Stimulated activated CD4-positive, alpha-beta T cell treated with anti-CD3 and anti-CD28 coated beads, Interleukin-1b, Interleukin-23, amount 100 ng/mL, for 1 hour (primary cell): ENCODE measurements at places on chromosomes 11 and 22.

DNA sequence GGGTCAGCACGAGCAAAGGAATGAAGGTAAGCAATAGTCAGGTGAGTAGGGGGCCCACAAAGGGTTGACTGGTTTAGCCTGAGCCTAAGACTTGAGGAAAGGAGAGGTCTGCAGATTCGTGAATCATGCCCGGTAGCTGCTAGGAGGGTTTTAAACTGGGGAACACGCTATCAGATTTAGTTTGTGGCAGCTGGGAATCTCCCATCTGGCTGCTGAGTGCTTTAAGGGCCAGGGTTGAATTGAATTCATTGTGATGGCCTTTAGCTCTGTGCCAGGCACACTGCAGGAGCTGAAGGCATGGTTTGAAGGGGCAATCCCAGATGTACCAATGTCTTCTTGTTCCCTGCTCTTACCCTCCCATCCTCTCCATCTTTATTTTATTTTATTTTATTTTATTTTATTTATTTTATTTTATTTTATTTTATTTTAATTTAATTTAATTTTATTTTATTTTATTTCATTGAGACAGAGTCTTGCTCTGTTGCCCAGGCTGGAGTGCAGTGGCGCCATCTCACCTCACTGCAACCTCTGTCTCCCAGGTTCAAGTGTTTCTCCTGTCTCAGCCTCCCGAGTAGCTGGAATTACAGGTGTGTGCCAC lies 1.9 kb upstream of the NECTIN1 start:
- no peak for DNase-seq

- DNase-seq, result no peak
Observed at GRCh38 chr11:15179167-15179566, 64.4 kb downstream of the INSC start.

DNA sequence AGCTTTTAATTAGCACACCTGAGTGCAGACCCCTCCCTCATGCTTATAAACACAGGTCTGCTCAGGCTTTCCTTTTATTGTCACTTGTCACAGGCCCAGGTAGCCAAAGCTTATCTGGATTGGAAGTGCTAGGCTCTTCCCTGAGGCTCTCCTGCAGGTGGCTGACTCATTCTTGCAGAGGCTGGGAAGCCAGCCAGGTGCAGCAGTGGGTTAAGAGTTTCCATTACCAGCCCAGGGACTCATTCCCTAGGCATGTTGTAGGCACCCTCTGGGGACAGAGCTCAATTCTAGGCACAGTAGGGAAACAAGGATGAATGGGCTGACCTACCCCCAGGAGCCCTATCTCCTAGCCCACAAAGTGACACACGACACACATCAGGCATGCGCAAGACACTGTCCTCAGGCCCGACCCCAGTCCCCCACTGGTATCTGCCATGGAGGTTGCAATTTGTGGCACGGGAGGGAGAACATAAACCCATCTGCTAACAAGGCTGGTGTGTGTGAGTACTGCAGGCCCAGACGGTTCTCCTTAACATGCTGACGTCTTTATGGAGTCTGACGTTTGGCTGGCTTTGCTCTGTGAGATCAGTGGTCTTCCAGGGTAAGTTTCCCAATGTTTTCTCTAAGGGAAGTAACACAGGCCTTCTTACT lies 94.2 kb downstream of the ABTB2 start:
- no peak for DNase-seq

DNA sequence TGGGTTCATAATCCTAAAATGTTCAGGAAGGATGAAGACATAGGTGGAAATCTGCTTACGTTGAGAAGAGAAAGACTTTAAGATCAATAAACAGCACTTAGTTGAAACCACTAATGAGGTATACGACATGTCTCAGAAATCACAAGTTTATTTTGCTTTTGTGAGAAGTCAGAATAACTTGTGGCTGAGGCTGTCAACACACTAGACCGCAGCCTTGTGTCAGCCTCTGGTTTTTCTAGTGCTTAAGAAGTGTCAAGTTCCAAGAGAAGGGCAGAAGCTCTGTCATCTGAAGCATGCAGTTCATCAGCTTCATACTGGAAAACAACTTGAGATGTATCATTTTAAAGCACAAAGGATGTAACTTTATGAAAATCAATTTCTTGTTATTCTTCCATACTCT lies 420.9 kb downstream of the METTL15 start:
- no peak for DNase-seq

DNA sequence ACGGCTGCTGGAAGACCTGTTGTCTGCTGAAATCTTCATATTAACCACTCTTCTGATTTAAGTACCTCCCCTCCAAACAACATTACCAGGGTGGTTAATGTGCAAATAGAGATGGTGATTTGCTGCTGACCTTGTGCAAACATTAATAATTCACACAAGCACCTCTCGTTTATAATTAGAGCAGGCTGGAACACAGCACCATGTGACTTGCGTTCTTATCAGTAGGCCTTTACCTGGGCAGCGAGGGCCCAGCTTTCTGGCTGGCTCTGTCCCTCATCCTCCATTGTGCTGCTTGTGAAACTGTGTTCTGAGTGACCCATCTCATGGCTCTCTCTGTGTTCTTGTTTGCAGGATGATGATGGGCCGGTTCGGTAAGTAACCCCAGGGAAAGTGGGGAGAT lies 41.0 kb upstream of the PARVG start:
- no peak for DNase-seq

DNA sequence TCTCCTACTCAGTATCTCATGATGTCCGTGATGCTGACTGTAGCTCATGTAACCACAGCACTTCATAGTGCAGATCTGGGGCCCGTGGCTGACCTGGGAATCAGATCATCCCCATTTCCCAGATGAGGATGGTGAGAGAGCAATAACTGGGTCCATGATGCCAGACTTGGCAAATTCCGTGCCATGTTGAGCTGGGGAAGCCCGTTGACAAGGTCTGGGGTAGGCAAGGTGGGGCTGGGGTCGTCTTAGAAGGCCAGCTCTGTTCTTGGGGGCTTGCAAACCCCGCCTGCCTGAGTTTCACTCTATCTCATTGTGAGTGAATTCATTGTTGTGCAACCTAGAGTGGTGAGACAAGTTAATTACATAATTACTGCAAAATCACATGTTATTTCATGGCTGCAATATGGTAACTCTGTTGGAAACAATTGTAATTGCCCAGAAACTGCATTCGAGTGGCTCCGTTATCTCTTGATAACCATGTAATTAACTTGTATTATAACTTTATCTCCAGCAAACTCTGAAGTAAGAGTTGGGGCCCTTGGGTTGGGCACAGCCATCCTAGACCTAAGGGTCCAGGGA lies 41.7 kb downstream of the LMO1 start:
- no peak for DNase-seq

GRCh38 chr11:111604392-111605009 lies 2.3 kb downstream of the SIK2 start:
- no peak for DNase-seq

- DNase-seq, result no peak
Observed at GRCh38 chr11:117121176-117121575, 22.9 kb upstream of the PAFAH1B2 start.

- DNase-seq, result no peak
Observed at GRCh38 chr11:65730461-65730860, 9.9 kb upstream of the RNASEH2C start.

DNA sequence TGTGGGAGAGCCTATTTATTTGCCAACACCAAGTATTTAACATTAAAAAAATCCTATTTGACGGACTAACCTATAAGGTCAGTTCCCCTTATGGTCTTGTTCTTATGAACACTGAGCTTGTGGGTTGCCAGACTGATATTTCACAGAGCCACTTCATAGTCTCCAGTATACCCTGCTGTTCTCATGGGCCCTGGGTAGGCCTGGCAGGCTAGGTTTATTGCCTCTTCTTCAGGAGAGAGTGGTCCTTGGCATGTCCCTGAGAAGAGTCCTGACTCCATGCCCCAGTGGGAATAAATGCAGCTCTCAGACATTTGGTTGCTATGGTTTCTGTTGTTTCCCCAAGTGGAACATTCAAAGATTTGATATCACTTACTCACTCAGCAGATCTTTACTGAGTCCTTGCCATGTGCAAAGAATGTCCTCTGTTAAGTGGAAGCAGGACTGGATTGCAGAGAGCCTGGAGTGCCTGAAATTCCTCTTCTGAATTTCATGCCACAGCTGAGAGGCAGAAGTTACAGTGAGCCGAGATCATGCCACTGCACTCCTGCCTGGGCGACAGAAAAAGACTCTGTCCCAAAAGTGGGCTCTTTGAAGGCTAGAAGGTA lies 15.7 kb downstream of the SLC5A1 start:
- no peak for DNase-seq

- DNase-seq, result no peak
Observed at GRCh38 chr11:45563810-45564209, 101.6 kb downstream of the CHST1 start.

- DNase-seq, result no peak
Observed at GRCh38 chr11:80815752-80816453, 1375.1 kb upstream of the TENM4 start.

- DNase-seq, result no peak
Observed at GRCh38 chr22:47257976-47258375, 495.5 kb downstream of the TBC1D22A start.

- no peak for DNase-seq
Observed at GRCh38 chr11:17898782-17899181, 114.1 kb downstream of the SERGEF start.

DNA sequence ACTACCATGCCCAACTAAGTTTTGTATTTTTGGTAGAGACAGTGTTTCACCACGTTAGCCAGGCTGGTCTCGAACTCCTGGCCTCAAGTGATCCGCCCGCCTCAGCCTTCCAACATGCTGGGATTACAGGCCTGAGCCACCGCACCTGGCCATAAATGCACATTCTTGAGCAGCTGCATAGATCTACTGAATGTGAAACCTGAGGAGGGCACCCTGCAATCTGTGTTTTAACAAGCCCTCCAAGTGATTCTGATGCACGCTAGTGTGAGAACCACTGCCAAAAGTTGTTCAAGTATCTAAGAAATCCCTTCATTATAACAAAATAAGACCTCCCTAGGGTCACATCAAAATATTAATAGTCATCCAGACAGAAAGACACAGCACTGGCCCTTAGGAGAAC lies 89.3 kb downstream of the RDX start:
- no peak for DNase-seq

- DNase-seq, result no peak
Observed at GRCh38 chr11:65113361-65113756, 1.7 kb downstream of the TM7SF2 start.

- DNase-seq, result no peak
Observed at GRCh38 chr11:120632579-120632978, 121.0 kb downstream of the GRIK4 start.

- no peak for DNase-seq
Observed at GRCh38 chr11:58923300-58923788, 15.9 kb upstream of the GLYATL1 start.

DNA sequence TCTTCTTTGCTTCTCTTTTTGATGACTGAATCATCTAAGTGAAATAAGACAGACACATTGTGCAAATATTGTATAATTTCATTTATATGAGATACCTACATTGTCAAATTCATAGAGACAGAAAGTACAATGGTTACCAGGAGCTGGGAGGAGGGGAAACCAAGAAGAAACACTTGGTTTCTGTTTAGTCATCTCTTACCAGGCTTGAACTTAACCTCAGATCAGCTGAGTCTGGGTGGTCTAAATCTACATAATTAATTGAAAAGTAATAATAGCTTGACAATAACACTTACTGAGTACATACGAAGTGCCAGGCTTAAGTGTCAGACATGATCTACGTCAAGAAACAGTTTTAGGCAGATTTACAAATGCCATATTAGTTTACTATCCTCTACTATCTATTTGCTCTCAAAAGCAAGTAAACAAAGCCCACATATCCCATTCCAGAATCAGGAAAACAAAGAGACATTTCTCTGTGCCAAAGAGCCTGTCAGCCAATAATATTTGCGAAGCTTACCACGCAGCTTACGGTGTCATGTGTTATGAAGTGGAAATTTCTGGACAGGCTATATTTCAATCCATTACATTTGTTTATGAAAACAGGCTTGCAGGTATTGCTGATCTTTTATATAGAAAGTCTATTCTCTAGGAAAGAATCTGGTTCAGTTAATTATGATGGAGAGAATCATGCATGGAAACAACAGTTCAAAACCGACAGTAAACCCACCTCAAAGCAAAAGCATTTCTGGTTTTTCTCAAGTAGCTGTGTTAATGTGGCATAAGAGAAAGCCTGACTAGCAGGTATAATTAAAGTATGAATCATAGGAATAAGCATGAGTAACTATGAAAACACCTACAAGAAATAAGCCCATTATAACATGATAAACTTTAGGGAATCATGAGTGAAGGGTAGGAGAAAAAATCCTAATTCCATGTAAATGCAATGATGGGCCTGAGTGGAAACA lies 2.7 kb upstream of the ARHGAP42 start:
- DNase-seq, result no peak

DNA sequence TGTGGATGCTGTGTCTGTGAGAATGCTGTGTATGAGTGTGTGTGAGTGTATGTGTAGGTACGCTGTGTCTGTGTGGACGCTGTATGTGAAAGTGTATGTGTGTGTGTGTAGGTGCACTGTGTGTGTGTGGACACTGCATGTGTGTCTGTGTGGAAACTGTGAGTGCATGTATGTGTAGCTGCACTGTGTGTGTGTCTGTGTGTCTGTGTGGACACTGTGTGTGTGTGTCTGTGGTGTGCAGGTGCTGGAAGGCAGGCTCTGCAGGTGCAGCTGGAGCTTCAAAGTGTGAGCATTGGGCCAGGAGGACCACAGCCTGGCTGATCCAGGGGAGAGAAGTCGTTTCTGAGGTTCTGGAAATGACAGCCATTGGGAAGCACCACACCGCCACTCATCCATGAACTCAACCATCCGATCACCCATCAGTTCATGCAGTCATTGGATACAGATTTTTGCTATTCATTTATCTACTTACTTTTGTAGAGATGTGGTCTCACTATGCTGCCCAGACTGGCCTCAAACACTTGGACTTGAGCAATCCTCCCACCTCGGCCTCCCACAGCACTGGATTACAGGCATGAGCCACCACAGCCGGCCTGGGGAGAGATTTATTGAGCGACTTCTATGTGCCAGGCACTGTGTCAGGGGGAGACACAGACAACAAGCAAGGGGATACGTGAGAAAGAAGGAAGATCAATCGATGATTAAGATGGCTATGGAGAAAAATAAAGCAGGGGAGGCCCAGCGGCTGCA lies 9.6 kb downstream of the TRPM5 start:
- no peak for DNase-seq

DNA sequence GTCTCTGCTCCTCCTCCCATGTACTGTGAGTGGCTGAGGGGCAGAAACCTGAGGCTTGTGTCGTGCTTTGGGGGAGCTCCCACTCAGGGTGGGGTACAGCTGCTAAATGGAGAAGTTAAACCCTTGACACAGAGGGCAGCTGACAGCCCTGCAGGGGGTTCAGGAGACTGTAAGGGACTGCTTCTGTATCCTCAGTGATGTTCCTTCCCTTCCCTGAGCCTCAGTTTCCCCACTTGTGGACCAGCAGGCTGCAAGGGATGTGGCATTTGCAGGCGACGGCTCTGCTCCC lies 15.6 kb downstream of the SYNGR1 start:
- DNase-seq, result no peak

- DNase-seq, result peak; percentile 50
Observed at GRCh38 chr11:63999349-64000025, 13.2 kb downstream of the OTUB1 start.

GRCh38 chr11:86099874-86100273 lies 31.0 kb upstream of the PICALM start:
- DNase-seq, result no peak
